ENCODE measurements at places on chromosomes 11 and 22. TPM values are rescaled to one million over a fixed set of nuclear protein-coding genes. Genes with fewer than 3 reads are reported as not detected.

DNA sequence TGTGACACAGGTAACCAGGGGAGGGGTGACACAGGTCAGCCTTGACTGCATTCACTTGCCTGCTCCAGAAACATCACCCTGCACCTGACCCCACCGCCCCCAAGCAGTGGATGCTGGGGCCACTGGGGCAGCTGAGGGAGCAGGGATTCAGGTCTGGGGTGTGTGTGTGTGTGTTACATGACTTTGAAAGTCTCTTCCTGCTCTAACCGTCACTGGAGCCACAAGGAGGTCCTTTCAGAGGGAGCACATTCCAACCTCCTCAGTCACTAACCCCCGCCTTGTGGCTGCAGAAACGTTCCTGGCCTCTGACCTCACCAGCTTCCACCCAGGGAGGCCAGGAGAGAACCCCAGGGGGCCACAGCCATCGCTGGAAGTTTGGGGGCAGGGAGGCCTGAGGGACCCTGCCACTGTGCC is 2.9 kb upstream of the FOSL1 start:
- peak overlapping the region; percentile 42 for H3K27ac ChIP-seq
- DNase-seq = no peak
- H3K27me3 ChIP-seq = no peaks in the 10 kb centered on the region
- no peaks in the 10 kb centered on the region for H3K36me3 ChIP-seq
- H3K4me3 ChIP-seq = no peak overlapping the region

- H3K36me3 ChIP-seq = no peaks in the 10 kb centered on the region
- peak overlapping the region; percentile 65 for H3K27ac ChIP-seq
- H3K4me1 ChIP-seq = no peaks in the 10 kb centered on the region
- DNase-seq = no peak
- H3K4me3 ChIP-seq = peak overlapping the region; percentile 82
Measured at GRCh38 chr22:24011735-24012068, 598 bp downstream of the CABIN1 start.

DNA sequence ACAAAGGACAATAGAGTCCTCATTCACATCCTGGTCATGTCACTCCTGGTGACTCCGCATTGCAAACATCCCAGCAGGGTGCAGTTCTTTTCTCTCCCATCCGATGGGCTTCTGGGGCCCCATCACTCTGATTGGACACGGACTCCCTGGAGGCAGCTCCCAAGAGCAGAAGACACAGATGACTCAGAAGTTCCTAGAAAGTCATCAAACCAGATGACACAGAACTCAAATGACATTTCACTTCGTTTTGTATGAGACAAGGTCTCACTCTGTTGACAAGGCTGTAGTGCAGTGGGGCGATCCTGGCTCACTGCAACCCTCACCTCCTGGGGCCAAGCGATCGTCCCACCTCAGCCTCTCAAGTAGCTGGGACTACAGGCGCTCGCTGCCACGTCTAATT is 33.2 kb downstream of the ZNF195 start:
- no peak overlapping the region for H3K4me3 ChIP-seq
- no peaks in the 10 kb centered on the region for H3K4me1 ChIP-seq
- H3K36me3 ChIP-seq = no peaks in the 10 kb centered on the region
- peak; percentile 23 for DNase-seq

- no peaks in the 10 kb centered on the region for H3K27me3 ChIP-seq
- no peaks in the 10 kb centered on the region for H3K36me3 ChIP-seq
- H3K27ac ChIP-seq = no peak overlapping the region
- no peak for DNase-seq
Measured at GRCh38 chr11:104055596-104055995, 19.2 kb downstream of the DDI1 start.

DNA sequence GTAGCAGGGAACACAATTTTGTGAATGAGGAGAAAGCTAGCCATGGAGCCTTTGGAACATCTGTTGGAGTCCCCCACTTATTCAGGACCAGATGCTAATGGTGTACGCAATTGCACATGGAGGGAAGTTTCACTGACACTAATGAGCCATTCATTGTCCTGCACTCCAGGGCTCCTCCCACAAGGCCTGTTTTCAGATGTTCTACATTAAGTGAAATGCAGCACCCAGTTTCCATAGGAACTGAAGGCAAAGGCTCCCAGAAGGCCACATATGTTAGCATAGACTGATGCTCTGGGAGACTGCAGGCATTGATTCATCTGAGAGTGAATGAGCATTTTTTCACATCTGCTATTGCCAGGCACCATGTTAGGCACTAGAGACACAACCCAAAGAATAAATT is 399.5 kb downstream of the ETS1 start:
- H3K27ac ChIP-seq = no peak overlapping the region
- no peak for DNase-seq
- no peaks in the 10 kb centered on the region for H3K4me1 ChIP-seq
- no peaks in the 10 kb centered on the region for H3K36me3 ChIP-seq
- no peaks in the 10 kb centered on the region for H3K27me3 ChIP-seq
- no peak overlapping the region for H3K4me3 ChIP-seq

Gene HEPHL1
- total RNA-seq = not detected

Gene CFL1
- 563 TPM for total RNA-seq

Measured in aorta (tissue), 5 donors.